ENCODE measurements at places on chromosomes 6 and 20.

- no peak for DNase-seq
Measured at GRCh38 chr6:134060491-134061106, 8.2 kb upstream of the SLC2A12 start.

- DNase-seq = no peak
Measured at GRCh38 chr6:84466511-84466910, 239.1 kb upstream of the CEP162 start.

- no peak for DNase-seq
Measured at GRCh38 chr6:5995949-5996713, 10.6 kb downstream of the NRN1 start.

DNA sequence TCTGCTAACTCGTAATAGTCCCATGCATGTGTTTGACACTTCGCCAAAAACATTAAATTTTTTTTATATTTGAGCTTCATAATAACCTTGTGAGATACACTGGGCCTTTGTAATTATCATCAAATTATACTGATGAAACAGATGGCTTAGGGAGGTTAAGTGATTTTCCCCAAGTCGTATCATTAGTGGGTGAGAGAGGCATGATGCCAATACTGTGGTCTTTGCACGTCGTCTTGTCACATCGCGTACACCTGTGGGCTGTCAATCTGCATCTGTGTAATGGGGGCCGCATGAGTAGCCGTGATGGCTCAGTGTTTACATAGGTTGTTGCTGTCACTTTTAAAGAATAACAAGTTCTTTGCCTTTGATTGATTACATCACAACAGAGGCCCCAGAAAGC, 1.7 kb downstream of the PRL start:
- DNase-seq = no peak

- no peak for DNase-seq
Measured at GRCh38 chr6:110394409-110394808, 21.0 kb downstream of the DDO start.

DNA sequence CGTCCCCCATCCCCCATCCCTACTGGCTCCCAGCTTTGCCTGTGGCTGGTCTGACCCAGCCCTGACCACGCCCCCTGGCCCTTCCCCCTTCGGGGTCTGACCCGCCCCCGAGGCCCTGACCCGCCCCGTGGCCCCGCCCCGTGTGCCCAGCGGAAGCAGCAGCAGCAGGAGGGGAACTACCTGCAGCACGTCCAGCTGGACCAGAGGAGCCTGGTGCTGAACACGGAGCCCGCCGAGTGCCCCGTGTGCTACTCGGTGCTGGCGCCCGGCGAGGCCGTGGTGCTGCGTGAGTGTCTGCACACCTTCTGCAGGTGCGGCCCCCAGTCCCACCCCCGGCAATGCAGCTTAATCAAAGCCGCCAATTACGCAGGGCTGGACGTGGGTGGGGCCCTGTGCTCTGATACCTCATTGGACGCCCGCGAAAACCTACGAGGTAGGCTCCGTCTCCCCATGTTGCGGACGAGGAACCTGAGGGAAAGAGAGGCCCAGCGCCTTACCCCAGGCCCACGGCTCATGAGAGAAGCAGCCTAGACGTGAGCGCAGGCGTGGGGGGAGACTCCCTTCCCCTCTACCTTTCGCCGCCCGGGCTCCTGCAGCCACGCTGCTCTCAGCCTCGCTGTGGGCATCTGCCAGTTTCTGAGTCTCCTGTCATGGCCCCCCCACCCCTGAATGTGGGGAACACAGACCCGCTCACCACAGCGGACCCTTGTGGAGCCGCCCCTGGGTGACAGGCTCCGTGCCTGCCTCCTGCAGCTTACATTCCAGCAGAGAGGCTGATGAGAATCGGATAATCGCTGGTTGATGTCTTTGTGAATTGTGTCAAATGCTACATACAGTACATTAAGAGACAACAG, 12.8 kb downstream of the RBCK1 start:
- no peak for DNase-seq

- DNase-seq = no peak
Measured at GRCh38 chr6:124964764-124965105, 2.5 kb downstream of the RNF217 start.

- no peak for DNase-seq
Measured at GRCh38 chr6:119974430-119975159, 625.0 kb upstream of the MAN1A1 start.

DNA sequence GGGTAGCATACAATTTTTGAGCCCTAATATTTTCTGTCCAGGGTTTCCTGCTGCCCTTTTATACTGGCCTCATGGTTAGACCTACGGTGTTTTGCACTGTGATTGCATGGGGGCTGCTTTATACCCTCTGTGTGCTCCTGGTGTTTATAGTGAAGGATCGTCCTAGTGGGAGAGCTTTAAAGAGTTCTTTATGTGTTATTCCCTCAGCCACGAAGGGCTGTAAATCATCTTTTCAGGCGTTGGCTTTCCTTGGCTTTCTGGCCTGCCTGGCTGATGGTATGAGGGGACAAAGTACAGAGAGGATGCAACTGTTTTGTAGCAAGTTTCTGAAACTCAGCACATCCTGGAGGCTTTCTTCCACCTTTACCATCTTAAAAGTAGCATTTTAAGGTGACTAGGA, 464.3 kb downstream of the EPM2A start:
- no peak for DNase-seq

GRCh38 chr20:46270977-46271744, 37.1 kb downstream of the CDH22 start:
- no peak for DNase-seq

DNA sequence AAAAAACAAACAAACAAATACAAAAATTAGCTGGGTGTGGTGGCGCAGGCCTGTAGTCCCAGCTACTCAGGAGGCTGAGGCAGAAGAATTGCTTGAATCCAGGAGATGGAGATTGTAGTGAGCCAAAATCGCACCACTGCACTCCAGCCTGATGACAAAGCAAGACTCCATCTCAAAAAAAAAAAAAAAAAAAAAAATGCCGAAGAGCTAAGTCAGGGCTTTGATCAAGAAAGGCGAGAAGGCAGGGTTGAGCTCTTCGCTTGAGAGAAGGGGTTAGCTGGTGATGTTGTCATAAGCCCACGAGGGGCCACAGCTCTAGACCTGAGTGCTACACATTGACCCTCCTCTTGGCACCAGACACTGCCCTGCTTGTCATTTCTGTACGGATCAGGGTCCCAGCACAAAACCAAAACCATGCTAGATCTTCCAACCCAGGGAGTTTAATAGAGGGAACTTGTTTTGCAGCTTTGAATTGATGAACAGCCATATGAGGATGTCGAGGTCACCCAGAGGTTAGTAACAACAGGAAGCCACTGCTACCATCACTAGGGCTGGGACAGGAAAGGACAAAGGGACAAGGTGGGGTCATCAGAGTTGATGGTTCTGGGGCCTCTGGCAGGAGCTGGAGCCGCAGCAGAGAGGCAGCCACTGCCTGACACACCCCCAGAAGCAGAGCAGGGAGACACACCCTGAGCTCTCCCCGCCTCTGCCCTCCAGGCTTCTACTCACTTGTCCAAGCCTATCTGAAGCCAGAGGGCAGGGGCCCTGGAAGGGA, 122.7 kb downstream of the SNX5 start:
- no peak for DNase-seq

DNA sequence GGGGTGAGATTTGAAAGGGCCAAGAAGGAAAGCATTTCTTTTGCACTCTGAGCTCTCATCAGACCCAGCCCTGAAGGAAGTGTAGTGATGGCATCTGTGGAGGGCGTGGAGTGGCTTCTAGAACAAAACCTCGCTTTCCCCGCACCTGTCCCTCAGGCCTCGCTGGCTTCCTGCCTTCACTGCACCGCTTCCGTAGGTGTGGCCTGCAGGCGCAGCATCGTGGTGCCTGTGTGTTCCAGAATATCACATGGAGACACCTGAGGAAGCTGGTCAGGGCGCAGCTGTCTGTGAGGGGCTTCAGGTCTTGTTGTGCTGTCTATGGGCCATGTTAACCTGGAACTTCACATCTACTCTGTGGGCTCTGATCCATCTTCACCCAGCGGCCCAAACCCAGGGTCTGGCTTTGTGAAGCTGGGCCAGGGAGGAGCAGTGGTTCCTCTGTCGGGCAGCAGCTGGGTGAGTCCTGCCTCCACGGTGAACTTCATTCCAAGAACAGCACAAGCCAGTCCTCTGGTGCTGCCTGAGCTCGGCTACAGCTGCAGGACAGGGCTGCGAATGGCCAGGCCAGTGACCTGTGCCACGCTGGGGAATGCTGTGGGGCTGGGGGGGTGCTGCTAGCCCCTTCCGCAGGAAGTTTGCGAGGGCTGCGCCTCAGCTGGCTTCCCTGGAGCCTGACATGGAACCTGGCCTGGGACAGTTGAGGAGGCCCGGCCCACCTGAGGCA, 40.9 kb downstream of the DSTN start:
- DNase-seq = peak; percentile 42

DNA sequence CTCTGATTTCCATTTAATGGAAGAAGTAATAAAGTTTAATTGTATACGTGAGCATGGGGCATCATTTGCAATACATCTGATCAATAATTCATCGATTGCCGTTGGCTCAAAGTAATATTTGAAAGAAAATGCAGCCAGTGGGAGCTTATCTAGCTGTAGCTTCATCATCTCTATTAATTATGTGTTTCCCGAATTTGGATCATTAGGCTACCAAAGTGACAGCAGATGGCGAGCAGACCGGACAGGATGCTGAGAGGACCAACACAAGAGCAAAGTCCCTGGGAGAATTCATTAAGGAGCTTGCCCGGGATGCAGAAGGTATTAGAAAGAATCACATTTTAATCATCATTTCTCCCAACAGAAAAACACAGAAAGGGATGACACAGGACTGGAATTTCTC, 327.1 kb downstream of the ARHGAP18 start:
- no peak for DNase-seq

GRCh38 chr6:141303907-141304306, 828.8 kb upstream of the GJE1 start:
- DNase-seq = no peak

DNA sequence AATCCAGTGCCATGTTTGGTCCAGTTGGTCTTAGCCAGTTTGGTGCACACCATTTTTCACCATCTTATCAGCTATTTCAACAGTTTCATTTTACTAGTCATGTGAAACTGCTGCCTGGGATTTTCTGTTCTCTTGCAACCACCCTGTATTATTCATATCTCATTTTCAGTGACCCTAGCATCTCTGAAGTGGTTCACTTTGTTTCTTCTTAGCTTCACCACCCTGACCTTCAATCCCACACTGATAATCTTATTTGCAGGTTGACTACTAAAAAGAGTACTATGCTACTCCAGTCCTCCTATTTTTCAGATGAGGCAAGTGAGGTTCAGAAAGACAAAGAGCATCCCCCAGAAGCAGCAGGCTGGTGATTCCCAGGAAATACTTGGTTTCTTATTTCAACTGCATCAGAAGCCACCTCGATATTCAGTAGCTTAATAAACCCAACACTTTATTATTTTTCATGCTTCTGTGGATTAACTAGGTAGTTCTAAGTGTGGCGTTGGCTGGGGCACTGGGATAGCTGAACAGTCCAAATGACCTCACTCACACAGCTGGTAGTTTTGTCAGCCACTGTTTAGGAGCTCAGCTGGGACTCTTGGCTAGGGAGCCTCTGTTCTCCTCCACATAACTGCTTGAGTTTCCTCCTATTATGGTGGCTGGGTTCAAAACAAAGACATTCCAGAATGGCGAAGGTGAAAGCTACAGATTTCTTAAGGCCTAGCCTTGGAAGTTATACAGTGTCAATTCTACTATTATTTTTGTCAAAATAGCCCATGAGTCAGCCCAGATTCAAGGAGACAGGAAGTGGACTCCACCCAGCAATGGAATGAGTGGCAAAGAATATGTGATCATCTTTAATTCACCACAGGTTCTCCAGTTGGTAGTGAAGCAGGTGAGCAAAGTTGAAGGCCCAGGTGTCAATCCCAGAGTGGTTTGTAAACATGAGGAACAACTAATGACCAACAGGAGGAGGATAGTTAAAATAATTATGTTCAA, 40.6 kb downstream of the BPIFB4 start:
- no peak for DNase-seq

DNA sequence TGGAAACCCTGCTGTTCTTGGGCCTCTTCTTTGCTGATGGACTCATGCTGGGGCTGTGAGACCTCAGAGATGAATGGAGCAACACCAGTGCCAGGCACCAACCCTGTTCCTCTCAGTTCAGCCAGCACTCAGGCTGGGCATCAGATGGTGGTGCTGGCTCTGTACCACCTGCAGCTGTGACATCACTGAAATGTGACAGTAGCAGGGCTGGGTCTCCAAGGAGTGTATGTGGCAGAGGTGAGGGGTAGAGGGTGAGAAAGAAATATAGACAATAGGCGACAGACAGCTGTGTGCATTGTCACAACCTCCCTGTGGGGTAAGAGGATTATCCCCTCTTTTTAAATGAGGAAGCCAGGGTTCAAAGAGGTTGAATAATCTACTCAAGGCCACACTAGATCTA, at the start of gene TP53TG5:
Gene TP53TG5, minus strand, starts transcription at position 135 of the 400 bp plus-strand sequence. Its CDS starts 89 bp downstream, at position 46.
- DNase-seq = no peak

- DNase-seq = no peak
Measured at GRCh38 chr20:7980332-7981046, 39.1 kb downstream of the TMX4 start.

DNA sequence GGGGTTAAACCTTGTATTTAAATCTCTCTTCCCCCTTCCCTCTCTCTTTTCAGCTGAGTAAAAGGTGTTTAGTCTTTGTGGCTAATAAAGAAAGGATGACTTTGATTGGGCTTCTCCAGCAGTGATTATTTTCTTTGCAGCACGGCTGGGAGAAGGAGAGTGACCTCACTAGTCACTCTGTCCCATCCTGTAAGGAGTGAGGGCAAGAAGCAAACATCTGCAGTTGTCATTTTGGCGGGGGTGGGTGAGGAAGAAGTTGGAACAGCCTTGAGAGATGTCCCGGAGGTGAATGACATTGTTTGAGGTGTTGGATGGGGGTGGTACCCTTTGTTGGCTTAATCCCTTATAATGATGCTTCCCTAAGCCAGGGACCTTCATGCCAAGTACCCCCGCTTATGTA, 223.6 kb downstream of the EYA2 start:
- DNase-seq = no peak

DNA sequence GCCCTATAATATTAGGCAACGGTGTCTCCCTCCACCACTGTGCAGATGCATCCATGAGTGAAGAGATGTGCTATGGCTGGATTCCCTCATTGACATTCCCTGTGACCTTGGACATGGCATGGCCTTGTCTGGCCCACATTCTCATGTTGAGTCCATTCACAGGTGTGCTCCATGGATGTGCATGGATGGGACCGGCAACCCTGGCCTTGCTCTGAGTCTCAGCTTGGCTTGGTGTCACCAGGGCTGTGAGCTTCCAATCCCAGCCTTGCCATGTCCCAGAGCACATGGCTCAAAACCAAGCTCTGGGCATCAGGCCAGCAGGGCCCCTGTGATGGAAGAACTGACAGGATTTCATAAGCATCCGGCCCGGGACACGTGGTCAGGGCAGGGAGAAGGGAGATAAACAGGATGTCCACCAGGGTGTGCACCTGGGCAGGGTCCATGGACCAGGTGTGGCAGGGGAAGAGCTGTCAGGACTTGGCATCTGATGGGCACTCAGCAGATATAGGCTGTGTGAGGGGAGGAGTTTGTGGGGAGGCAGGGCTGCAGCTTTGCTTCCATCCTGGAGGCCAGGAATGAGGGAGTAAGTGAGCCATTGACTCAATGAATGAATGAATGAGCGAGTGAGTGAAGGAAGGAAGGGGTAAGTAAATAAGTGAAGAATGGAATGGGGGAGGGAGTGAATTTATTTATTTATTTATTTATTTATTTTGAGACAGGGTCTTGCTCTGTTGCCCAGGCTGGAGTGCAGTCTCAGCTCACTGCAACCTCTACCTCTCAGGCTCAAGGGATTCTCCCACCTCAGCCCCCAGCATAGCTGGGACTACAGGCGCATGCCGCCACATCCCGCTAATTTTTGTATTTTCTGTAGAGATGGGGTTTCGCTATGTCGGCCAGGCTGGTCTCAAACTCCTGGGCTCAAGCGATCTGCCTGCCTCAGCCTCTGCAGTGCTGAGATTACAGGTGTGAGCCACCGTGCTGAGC, 15.7 kb downstream of the NRSN2 start:
- no peak for DNase-seq

- no peak for DNase-seq
Measured at GRCh38 chr6:129104560-129104959, 221.6 kb downstream of the LAMA2 start.

All from activated T-cell treated with anti-CD3 and anti-CD28 coated beads for 4 hours (primary cell).